Stimulated activated CD8-positive, alpha-beta memory T cell treated with anti-CD3 and anti-CD28 coated beads, Interleukin-4, amount 100 ng/mL, for 1 hour (primary cell): ENCODE measurements at places on chromosomes 5 and 9.

- no peak for DNase-seq
These were observed 1.9 kb downstream of the LPAR1 start for GRCh38 chr9:111036429-111036789.

DNA sequence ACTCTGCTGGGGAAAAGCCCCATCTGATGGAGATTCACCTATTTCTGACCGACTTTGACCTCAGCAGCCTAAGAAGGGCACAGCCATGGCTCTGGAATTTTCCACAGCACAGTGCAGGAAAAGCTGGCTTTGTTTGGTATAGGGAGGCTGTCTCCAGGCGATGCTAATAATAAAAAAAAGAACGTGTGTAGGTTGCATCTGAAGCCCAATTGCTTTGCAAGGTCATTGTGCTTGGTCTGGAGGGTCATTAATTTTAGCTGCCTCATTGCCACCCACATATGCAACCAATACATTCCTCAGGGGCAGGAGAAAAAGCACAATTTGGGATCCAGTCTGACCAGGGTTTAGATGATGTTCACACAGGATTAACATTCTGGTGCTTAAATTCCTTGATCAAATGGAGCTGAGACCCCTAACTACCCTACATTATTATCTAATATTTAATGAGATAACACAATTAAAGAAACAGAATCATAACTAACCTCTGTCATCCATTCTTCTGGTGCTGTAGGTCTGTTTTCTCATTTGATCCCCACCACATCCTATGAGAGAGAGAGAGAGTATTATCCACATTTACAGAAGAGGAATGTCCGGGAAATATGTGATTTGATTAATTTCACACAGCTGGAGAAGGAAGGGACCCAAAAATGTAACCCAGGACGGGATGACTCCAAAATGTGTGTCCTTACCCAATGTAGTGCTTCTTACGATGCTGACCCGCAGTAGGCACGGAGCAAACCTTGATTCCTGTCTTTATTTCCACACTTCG, 175.9 kb downstream of the RFK start:
- no peak for DNase-seq

DNA sequence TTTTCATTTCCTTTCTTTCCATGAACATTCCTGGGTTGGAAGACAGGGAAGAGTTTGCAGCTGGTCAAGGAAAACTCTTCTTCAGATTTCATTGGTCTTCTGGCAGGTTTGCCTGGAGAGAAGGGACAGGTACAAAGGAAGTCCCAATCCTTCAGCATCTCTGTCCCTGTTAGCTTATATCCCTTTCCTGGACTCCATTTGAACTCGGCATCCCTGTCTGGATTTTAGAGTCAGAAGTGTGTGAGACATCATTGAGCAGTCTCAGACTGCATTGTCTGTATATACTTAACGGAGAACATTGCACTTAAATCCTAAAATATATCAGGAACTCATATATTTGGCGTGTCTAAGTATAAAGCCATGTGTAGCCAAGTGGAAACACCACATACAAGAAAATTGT, 54.9 kb downstream of the ADGRV1 start:
- no peak for DNase-seq

DNA sequence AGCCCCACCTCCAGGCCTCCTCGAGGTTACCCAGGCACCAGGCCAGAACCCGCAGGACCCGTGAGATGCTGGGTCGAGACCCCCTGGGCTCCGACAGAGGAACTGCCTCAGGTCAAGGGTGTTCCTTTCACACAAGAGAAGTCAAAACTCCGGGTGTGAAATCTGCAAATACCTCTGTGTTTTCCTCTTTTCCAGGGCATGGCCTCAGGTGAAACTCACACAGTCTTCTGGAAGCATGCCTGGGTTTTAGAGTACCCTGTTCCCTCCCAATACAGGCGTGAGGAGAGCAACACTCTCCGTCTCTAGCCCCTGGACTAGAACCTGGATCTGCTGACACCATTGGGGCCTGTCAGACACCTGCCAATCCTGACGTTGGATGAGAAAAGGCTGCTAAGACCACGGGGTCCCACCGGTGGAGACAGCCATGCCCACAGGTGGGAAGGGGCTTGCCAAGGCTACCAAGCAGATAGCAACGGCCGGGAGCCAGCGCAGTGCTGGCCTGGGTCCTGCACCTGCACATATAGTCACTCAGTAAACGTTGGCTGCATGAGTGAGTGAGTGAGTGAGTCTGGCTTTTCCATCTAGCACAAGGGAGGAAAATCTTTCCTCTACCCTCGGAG, 182.0 kb upstream of the PPP1R26 start:
- DNase-seq: no peak

DNA sequence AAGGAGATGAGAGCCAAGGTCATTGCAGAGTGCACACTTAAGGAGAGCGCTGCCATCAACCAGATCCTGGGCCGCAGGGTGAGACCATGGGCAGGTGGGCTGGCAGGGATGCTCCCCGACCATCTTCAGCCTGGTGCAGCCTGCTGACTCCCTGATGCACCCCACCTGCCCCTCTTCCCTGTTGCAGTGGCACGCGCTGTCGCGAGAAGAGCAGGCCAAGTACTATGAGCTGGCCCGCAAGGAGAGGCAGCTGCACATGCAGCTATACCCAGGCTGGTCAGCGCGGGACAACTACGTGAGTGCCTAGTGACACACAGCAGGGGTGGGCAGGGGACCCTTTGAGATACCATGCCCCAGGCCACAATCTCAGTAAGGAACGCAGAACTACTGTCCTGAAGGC, 28.3 kb downstream of the TCF7 start:
- DNase-seq: no peak

DNA sequence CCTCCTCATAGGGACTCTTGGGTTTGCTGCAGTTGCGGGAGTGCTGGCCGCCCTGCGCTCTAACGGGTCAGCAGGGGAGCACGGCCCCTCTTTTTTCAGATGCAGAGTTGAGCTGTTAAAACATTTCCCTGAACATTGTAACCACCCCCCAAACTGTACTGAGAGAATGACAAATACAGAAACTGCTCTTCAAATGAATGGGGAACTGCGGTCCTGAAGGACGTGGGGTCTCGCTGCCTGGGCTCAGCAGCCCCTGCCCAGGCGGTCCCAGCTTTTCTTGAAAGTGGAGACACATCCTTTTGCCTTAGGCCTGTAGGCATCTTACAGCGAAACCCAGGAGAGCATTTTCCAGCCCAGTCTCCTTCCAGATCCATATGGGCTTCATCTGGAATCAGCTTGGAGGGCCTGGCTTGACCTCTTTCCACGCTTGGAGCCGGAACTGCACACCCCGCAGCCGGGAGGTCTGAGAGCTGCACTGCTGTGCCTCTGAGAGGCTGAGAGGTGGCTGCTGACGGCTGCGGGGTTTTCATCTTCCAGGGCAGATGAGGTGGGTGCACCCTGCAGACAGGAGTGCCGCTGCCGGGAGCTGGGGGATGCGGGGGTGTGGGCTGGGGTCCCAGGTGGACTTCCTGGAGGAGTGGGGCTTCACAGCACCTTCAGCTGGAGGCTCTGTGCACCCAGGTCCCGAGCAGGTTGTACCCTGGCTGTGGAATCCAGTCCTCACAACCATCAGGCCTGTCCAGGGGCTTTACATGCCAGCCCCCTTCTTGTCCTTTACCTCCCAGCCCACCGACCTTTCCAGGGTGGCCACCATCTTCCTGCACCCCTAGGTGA, 1.2 kb upstream of the AGPAT2 start:
- no peak for DNase-seq

DNA sequence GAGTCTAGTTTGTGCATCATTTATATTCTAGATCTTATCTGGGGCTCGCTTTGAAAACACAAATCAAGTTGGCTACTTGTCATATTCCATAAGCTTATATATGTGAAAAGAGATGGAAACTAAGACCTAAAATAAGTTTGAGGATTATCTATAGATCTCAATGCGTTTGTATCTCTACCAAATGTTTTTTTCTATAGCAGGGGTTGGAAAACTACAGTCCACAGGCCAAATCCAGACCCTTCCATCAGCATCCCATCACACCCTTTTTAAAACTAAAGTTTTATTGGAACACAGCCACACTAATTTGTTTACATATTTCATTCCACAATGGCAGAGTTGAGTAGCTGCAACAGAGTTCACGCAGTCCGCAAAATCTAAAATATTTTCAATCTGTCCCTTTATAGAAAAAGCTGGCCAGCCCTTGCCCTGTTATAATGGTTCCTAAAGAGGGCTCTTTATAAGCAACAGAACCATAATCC, 230.0 kb downstream of the ADAMTSL1 start:
- no peak for DNase-seq

DNA sequence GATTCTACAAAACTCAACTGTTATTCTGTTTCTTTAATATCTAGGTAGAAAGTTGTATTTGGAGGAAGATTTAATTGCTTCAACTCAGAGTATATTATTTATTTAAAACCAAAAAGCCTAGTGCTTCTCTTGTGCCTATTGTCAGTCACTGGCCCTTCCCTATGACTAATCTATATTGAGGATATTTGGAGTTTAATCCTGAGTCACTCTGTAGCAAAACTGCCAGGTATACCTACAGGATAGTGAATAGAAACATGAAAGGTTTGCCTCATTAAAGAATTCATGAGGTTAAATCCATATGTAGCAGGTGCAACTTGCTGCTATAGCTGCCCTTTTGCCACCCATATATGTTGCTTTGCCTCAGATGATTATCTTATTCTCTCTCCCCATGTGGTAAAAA, 15.1 kb downstream of the PLK2 start:
- DNase-seq: no peak

GRCh38 chr9:134889386-134890154, 9.0 kb downstream of the FCN2 start:
- no peak for DNase-seq

- DNase-seq: no peak
These were observed 298.8 kb downstream of the RASEF start for GRCh38 chr9:82764061-82764668.

DNA sequence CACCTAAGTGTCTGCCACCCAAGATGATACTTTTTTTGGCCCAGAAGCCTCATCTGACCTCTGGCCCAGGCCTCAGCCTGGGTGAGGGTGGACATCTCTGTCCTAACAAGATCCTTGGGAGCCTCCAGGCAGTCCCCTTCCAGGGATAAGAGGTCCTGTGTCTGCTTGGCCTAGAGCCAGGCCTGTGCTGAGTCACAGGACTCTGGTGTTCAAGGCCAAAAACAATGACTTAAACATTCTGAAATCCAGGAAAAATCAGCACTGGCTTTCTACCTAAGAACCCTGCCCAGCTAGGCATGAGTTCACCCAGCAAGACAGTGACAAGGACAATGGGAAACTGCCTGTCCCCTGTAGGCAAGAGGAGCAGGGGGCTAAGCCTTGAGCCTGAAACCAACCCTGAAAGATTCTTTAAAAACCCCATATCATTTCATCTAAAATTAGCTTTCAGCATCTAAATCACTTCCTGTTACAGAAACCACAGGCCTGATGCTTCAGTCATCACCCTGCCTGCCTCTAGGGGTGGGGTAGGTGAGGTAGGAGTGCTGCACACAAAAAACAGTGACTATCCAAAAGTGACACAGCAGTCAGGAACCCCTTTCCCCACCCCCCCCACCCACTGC, 29.9 kb downstream of the CSF2 start:
- DNase-seq: peak; percentile 47

GRCh38 chr5:177131019-177131320, 2.6 kb upstream of the NSD1 start:
- no peak for DNase-seq
